ENCODE measurements at places on chromosomes 4 and X.

- DNase-seq: no peak
Observed at GRCh38 chrX:110087485-110088356, 84.8 kb downstream of the TMEM164 start.

DNA sequence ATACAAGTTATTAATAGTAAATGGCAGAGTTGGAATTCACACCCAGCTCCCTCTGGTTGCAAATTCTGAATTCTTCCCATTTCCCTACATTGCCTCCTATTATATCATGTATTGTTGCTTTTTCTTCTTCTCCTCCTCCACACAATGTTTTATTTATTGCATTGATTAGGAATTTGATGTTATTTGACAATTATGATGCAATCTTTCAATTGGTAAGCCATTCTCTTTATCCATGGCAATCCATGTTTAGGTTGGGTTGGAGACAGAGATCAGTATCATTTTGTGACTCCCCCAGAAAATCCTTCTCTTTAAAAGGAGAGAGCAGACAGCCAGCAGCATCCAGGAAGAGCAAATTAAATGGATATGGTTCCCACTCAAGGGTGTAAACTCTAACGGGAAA is 30.5 kb downstream of the TTC29 start:
- no peak for DNase-seq

- DNase-seq: no peak
Observed at GRCh38 chrX:30060718-30061117, 154.6 kb upstream of the MAGEB2 start.

GRCh38 chr4:74447636-74448233 is 2.8 kb downstream of the AREG start:
- no peak for DNase-seq

DNA sequence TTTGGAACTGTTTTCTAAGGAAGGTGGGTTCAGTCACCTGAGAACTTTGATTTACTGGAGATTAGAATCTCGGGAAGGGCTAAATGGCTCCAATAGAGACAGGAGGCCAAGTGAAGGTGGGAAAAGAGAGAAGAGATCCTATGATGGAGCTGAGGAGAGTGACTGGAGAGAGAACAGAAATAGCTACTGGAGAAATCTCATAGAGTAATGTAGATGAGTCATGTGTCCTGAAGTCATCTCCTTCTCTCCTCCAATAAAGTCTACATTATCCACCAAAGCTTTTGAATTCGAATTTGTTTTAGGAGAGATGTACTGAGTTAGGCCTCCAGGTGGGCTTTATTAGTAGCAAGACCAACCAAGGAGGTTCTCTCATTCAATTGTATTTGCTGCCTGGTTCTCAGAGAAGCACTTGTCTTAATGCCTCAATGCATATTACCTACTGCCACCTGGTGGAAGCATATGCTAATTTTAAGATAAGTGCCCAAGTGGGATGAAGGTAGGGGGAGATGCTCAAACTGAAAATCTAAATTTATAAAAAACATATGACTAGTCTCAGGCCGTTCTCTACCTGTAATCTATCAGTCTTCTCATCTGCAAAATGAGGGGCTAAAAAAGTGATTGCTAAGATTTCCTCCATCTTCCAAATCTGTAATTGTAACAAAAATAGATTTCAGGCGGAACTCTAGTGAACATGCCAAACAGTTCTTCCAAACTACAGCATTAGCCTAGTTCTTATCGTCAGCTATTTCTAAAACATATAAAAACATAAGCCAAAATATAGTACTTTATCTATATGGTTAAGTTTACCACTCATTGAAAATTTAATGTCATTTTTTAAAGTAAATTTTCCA is 24.4 kb downstream of the TXK start:
- no peak for DNase-seq

- DNase-seq: no peak
Observed at GRCh38 chr4:70133473-70133872, 20.6 kb upstream of the PRR27 start.

GRCh38 chr4:176479767-176480166 is 160.0 kb downstream of the SPCS3 start:
- DNase-seq: no peak

GRCh38 chr4:23986270-23986669 is 96.4 kb upstream of the PPARGC1A start:
- DNase-seq: no peak

DNA sequence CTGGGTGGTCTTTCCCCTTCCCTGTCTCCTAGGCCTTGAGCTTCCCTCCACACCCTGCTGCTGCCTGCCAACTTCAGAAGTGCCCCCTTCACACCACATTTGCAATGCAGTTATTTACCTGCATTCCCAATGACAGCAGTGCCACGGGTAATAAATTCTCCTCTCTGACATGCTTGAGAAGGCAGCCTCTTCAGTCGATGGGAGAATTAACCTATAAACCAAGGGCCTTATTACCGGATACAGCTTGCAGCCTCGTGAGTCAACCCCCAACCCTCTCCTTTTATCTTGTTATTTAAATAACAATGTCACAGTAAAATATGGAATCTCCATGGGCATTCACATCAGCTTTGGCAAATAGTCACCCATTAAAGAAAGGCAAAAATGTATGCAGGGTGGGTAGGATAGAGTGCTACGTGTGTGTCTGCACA is 34.7 kb upstream of the LGI2 start:
- no peak for DNase-seq

DNA sequence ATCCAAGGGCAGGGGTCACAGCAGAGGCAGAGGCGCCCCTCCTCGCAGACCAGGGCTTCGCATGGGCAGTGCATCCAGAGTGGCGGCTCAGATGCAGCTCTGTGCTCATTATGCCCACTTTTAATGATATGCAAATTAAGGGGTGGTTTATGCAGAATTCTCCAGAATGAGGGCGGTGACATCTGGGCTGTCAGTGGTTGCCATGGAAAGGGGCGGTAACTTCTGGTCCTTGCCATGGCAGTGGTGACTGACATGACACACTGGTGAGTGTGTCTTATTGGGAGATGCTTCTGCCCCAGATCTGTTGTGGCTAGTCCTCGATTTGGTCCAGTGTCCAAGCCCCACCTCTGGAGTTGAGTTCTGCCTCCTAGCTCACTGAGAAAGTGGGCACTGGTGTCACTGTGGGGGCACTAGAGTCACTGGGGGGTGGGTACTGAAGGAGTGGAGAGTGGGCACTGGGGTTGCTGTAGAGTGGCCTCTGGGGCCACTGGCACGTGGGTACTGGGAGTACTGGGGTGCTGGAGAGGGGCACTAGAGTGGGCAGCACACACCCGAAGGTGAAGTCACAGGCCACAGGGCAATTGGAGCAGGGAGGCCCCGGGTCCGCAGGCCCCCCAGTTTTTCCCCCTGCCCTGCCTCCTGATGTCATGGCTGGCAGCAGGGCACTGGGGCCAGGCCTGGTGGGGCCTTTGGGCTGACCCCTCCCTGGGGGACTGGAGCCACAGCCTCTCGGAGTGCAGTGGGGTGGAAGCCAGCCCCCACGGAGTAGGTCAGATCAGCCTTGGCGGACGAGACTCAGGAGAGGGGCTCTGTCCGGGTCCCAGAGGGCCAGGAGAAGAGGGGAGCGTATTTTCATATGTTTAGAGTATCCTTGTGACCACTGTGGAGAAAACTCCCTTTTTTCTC is 98.6 kb upstream of the NKX1-1 start:
- DNase-seq: no peak

- DNase-seq: no peak
Observed at GRCh38 chrX:110020536-110020935, 17.6 kb downstream of the TMEM164 start.

DNA sequence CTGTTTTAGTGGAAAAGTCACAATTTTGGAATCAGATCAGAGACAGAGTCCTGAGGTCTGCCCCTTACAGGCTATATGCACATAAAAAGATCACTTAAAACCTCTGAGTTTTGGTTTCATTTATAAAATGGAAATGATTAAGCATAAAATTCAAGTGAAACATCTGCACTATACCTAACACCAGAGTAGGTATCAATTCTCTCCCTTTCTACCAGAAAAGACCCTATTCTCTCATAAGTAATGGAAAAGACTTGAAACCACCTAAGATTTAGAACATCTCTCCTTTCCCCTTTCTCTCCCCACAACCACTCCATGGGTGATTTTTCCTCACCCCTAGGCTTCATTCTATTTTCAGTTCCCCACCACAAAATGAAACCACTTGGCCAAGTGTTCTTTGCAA is 907 bp downstream of the LHFPL1 start:
- no peak for DNase-seq

GRCh38 chrX:132671229-132671641 is 182.4 kb upstream of the MBNL3 start:
- no peak for DNase-seq

GRCh38 chr4:60201052-60201673 is 999.0 kb upstream of the ADGRL3 start:
- DNase-seq: no peak

- DNase-seq: no peak
Observed at GRCh38 chr4:48028696-48029095, 12.1 kb downstream of the NIPAL1 start.

DNA sequence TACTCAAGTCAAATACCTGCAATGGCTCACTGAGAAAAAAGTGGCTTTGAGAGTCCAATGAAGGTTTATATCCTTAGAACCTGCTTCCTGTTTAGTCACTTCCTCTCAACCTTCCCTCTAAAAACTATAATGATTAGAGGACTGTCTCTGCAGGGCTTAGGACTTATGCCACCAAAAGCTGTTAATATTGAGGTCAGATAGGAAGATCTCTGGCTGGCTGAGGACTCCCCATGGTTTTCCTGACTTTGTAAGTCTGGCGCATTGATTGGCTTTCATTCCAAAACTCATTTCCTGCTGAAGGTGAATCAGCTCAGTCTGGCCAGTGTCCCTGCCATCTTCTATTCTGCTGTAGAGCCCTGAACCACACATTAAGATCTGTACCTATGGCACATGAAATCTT is 140.9 kb upstream of the ANK2 start:
- DNase-seq: no peak

- DNase-seq: no peak
Observed at GRCh38 chrX:39331082-39331704, 529.9 kb downstream of the MID1IP1 start.

DNA sequence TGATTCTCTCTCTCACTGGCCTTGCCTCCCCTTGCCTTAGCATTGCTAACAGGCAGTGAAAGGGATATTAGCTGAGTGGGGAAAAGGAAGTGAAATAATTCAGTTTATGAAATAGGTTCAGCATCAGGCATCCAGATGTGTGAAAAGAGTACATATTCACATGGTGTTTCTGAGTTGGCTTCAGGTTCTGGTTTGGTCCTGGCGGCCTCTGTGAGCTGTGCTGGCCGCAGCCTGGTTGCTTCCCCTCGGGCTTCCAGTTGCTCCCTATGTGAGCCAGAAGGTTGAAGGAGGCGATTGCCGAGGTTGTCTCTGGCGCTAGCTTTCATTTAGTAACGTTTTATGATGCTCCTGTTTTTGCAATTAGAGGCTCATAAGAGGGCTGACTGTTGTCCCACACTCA is 99.1 kb upstream of the TLR2 start:
- DNase-seq: no peak

DNA sequence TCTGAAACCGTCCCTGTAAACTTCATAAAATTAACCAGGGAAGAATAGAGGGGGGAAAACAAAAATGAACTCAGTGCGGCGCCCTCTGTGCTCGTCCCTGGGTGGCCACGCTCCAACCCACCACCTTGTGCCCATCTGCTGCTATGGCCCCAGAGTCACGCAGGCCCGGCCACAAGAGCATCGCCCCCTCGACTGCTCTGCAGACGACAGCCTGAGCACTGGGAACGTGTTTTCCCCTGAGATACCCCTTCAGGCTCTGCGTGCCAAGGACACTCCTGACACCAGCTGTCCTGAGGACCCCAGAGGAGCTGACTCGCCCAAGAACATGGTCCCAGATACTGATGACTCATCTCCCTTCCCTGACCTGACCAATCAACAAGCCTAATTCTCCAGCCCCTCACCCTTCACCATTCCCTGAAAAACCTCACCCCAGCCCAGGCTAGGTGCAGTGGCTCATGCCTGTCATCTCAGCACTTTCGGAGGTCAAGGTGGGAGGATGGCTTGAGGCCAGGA is 64.1 kb upstream of the GPR78 start:
- no peak for DNase-seq

GRCh38 chr4:45713996-45714395 is 409.9 kb downstream of the GABRG1 start:
- DNase-seq: no peak

DNA sequence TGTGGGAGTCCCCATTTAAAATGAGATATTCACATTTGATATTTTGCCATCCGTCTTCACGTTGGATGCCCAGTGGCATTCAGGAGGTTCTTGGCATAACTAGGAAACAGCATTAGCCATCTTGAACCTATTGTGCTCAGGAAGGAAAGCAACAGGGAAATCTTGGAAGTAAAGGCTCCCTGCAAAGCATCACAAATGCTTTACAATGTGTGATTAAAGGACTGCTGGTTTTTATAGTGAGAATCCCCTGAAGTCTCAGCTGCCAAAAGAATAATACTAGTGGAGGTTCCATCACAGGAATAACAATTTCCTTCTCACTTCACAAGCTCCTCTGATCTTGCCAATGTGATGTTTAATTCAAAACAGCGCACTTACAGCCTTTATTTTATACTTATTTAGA is 49.7 kb upstream of the NPNT start:
- no peak for DNase-seq

DNA sequence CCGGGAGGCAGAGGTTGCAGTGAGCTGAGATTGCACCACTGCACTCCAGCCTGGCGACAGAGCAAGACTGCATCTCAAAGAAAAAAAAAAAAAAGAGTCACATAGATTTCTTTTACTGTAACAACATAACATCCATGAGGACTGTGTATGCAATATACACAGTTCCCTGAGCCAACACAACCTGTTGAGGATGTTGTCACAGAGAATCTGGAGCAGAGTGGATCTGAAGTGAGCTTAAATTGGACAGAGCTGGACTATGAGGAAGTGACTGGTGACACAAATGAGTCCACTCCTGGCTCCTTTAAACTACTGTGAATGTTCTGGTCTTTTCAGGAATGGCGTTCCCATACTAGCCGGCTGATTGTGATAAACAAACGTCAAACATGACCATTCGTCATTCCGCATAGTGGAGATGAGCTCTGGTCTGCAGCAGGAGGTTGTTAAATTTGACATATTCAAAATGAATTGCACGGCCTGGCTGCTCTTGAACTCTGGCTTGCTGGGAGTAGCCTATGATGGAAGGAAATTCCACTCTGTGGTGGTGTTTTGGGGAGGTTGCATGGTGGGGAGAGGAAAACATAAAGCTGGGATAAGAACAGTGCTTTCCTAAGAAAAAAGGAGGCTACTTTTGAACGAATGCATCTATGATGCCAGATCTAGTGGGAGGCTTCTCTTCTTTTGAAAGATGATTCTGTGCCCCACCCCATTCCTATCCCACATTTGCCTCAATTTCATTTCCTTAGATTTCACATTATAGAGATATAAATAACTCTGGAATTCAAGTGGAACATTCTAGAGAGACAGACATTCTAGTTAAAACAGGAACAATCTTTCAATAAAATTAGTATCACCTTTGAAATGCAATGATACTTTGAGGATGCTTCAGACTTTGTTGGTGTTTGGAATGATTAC is 149.5 kb downstream of the SHROOM3 start:
- no peak for DNase-seq

Measured in activated CD8-positive, alpha-beta memory T cell treated with anti-CD3 and anti-CD28 coated beads, Interleukin-2, amount 50 U/mL, for 4 hours (primary cell).